ENCODE measurements at places on chromosomes 3 and 15.

DNA sequence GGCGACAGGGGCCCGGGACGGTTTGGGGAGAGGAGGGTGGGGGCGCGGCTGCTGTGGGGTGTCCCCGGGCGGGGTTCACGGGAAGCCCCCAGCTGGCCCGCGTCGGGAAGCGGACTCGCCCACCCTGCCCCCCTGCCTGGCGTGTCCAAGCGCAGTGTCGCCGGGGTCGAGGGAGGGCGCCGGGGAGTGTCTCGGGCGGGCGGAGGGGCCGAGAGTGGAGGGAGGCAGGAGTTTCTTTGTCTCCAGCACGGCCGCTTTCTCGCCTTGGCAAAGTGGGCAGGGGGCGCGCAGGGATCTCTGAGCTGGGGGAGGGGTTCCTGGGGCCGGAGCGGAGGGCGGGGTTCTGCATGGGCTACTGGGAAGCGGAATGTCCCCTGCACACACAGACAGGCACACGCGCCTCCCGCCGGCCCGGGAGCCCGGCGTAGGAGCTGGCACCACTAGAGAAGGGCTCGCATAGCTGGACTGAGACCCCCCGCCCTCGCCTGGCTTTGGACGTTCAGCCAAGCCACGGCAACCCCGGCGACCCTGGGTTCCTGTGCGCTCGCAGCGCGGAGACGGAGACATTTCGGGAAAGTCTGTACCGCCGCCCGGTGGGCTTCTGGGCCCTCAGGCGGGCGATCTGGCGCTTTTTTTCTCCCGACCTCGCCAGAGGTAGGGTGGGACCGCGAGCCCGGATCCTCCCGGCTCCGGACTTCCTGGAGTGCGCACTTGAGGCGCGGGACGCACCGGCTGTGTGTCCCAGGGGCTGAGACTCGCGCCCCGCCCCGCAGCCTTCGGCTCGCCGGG is 822 bp downstream of the ST8SIA2 start:
- ATAC-seq = no peak

DNA sequence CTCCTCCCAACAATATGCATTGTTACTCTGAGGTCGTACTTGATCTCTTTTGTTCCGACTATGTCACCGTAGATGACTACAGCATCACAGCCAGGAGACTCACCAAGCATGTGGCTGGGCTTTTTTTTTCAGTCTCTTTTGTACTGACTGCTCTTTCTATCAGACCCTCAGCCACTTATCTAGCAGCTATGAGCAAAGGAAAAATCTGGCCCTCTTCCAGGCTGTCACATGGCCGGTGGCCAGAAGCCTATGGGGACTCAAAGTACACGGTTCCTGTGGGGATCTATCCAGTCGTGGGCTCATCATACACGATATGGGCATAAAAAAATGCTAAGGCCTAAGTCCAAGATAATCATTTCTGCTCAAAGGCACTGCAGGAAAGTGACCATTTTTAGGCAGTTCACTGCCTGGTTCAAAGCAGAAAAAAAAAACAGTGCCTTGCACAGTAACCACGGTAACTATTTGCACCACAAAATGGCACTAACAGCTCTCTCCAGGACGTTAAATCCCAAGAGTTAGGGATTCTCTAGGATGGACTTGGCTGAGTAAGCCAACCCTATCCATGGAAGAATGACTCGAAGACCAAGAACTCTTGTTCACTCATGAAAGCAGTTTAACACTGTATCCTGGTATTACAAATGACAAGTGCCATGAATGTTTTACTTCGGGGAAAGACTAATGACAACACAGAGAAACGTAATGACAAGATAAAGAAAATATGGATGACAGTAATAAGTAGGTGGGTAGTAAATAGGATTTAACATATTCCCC is 50.3 kb downstream of the SHQ1 start:
- ATAC-seq = no peak

GRCh38 chr3:101243285-101244211 is 76.8 kb downstream of the IMPG2 start:
- no peak for ATAC-seq

GRCh38 chr3:84601303-84601702 is 357.5 kb upstream of the CADM2 start:
- ATAC-seq = no peak

GRCh38 chr3:11712646-11713045 is 68.9 kb upstream of the VGLL4 start:
- ATAC-seq = no peak

Measured in gastroesophageal sphincter (tissue), 4 donors.